ENCODE measurements at places on chromosomes 1 and 21.

DNA sequence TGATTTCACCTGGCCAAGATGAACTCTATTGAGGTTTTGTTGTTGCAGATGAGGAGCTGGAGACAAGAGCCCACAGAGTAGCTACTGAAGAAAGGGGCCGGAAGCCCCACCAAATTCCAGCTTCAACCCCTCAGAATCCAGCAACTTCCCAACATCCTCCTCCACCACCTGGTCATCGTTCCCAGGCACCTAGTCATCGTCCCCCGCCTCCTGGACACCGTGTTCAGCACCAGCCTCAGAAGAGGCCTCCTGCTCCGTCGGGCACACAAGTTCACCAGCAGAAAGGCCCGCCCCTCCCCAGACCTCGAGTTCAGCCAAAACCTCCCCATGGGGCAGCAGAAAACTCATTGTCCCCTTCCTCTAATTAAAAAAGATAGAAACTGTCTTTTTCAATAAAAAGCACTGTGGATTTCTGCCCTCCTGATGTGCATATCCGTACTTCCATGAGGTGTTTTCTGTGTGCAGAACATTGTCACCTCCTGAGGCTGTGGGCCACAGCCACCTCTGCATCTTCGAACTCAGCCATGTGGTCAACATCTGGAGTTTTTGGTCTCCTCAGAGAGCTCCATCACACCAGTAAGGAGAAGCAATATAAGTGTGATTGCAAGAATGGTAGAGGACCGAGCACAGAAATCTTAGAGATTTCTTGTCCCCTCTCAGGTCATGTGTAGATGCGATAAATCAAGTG is 14.3 kb downstream of the CD2 start:
- DNase-seq: no peak

DNA sequence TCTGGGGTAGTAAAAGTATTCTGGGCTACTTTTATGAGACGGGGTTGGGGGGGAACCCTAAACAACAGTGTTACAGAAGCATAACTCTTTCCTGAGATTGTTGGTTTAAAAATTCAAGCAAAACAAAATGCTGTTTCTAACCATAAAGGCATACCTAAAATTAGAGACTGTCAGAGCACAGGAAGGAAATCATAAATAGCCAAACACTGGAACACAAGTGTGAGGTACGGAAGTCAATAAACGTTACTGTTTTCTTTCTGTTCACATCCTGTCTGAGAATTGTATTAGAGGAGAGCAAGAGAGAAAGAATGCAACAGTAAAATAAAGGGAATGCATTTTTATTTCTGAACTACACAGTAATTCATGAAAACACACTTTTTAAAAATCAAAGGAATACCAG is 42.8 kb upstream of the IL12RB2 start:
- no peak for DNase-seq

DNA sequence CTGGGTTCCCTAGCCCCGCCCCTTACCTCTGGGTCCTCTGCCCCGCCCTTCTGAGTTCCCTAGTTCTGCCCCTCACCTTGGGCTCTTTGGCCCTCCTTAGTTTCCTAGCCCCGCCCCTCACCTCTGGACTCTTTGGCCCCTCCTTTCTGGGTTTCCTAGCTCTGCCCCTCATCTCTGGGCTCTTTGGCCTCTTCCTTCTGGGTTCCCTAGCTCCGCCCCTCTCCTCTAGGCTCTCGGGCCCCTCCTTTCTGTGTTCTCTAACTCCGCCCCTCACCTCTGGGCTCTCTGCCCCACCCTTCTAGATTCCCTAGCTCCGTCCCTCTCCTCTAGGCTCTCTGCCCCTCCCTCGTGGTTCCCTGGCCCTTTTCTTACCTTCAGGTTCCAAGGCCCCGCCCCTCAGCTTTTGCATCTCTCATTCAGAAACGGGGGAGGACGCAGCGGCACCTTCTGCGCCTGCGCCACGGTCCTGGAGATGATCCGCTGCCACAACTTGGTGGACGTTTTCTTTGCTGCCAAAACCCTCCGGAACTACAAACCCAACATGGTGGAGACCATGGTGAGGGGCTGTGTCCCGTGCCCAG is 88.5 kb downstream of the PTPRU start:
- no peak for DNase-seq

GRCh38 chr21:17602874-17603273 is 9.8 kb downstream of the BTG3 start:
- no peak for DNase-seq

DNA sequence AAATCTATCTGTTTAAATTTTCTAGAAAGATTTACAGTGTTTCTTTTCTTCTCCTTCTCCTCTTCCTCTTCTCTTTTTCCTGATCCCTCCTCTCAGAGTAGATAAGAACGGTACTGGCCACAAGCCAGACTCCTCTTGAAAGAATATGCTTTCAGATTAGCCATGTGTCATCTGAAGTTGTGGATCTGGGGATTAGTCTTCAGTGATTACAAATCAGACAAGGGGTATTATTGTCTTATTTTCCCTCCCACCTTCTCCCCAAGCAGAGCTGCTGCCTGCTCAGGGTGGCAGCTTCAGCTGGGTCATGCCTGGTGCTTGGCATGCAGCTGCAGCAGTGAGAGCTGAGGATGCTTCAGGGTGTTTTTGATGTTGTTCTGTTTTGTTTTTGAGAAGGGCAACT is 42.7 kb downstream of the SGIP1 start:
- no peak for DNase-seq

- no peak for DNase-seq
Observed at GRCh38 chr1:45545553-45546310, 4.9 kb upstream of the AKR1A1 start.

GRCh38 chr1:29237129-29237821 is 953 bp downstream of the PTPRU start:
- DNase-seq: peak; percentile 46

GRCh38 chr1:112454316-112454715 is 54.4 kb upstream of the WNT2B start:
- no peak for DNase-seq

DNA sequence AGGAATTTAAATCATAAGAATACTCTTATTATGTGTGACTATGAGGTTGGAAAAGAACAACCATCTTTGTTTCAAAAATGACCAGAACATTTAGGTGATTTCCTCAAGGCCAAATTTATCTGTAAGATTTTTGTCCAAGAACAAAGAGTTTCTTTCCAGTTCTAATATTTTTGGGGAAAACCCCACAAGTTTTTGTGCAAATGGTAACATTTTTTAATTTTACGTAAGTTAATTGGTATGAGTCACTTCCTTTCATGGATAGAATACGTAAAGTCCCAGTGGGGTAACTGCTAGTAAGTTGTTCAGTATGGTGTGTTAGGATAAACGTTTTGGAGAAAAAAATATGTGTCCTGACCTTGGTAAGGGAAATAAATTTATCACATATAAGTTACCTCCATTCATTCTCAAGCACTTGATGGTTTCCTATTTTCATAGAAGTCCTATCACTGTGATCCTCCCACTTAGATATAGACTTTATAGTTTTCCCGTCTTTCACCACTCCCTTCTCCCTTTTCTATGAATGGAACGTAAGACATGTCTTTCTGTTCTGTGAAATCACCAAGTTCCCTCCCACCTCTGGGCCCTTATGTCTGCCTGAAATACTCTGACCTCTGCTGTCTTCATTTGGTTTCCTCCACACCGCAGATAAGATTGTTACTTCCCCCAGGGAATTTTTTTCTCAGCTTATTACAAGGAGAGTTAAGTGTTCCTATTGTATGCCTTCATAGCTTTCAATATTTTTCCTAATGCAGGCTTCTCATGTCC is 34.9 kb upstream of the TSNAX start:
- DNase-seq: no peak

DNA sequence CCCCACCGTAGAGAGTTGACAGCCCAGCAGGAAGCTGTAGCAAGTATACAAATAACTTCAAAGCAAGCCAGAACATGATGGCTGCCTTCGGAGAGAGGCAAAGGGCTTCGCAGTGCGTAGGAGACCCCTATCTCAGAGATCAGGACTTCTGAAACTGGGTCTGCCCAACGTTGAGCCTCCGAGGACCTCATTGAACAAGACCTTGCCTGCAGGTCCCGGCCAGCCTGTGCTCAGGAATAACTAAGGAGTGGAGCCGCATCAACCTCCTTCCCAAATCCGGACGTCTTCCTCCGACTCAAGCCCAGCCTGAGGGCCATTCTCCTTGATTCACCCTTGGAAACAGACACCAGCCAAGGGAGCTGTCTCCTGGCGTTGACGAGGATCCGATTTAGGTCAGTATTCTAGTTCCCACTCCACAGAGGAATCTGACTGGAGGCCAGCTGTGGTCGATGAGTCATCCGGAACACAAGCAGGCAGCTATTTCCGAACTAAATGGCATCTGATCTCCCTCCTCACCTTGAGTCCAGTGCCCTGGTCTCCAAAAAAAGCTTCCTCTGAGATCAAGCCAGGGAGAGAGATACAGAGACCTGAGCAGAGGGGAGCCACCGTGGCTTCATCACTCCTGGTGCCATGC is 166.5 kb upstream of the COA6 start:
- no peak for DNase-seq

DNA sequence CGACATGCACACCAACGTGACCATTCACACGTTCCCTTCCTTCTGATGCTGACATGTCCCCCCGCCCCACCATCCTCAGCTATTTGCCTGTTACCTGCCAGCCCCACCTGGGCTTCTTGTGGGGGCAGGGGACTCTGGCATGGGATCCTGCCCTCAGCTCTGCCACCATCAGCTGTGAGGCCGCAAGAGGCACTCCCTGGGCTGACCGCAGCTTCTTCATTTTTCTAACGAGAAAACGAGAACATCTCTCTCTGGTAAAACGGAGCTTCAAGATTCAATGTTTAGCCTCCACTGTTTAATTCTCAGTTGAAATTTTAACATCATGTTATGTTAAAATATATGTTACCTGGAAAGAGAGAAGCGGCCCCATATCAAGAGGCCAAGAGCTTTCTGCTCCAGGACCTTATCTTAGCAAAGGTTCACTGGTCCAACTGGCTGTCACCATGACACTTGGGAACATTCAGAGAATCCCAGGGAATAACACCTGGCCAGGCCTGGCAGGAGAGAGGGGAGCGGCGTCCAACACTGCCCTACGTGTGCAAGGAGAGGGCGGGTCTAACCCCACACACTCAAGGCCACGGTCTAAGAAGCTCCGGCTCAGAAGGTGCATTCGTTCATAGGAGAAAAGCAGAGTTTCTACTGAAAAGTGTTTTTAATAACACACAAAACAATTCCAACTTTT is 51.3 kb downstream of the HLCS start:
- no peak for DNase-seq

DNA sequence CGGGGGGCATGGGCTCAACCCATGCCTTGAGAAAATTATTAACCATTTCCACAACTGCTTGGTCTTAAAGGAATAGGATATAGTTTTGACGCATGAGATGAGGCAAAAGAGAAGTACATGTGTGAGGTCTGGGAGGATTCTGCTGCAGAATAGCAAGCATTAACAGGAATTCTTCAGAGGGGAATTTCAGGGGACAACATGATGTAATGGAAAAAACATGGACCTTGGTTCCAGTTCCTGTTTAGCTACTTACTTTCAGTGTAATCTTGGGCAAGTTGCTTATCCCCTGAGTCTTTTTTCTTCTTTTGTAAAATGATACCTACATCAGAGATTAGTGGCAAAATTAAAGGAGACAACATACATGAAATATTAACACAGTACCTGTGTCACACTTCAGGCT is 85.6 kb downstream of the PRRX1 start:
- DNase-seq: no peak

DNA sequence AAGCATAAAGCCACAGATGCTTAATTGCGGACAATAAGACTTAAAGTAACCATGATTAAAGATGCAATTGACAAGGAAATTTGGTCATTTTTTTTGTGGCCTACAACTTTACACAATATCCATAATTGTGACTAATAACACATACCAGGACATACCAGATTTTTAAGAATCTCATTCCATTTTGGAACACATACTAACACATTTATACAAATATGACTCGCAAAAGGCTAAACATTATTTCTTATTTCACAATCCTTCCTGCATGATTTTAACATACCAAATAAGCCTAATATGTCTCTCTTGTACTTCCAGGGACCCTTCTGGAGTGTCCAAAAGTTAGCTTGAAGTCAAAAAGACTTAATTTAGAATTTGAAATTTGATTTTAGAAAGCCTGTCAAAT is 48.8 kb downstream of the DR1 start:
- no peak for DNase-seq

DNA sequence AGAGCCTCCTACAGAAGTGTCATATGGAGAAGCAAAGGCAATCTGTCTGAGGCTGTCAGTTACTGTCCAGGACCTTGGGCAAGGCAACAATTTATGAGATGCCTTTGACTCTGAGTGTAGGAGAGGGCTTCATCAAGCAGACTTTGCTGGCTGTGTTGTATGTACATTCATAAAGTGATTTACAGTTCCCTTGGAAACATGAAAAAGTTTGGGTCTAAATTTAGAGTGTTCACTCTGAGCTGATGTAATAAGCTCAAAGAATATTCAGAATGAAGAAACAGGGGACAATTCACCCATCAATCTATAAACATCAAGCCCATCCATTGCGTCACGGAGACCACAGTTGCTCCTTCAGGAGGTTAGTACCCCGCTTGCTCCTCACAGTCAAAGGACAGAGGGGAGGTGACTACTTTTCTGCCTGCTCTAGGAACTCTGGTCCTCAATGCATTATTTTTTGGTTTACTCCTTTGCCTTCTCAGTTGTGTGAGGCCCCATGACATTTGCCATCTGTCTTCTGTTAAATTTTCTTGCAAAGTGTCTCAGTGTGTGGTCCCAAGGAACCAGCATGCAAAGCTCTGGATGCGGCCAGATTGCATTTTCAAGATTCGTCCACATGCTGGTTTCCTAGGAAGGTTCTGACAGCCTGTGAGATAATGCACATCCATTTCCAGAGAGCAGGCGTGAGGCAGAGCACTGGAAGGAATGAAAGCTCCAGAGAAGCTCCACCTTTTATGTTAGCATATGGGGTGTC is 241.1 kb upstream of the KIAA0040 start:
- no peak for DNase-seq

DNA sequence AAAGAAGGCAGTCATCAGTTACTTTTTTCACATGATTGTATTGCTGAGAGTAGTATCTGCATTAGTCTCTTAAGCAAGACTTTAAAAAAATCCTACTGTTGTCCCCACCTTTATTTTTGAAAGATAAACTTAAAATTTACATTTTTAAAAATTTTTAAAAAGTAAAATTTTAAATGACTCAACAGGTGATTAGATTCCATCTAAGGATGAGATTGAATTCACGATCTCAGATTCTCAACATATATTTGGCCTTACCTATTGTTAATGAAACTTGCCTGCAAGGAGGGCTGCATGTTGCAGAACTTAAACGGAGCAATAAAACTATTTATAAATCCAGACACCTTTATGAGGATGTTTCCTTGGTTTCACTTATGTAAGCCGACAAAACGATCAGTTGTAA is 75.2 kb downstream of the OLFML2B start:
- DNase-seq: no peak

- peak; percentile 40 for DNase-seq
Observed at GRCh38 chr1:20486457-20487235, 636 bp upstream of the CAMK2N1 start.

Data from activated naive CD8-positive, alpha-beta T cell treated with anti-CD3 and anti-CD28 coated beads, Interleukin-2, amount 10 ng/mL, durations not matched to agents 7 days and 5 days (primary cell).